ENCODE measurements at places on chromosomes 3 and 15. TPM values are rescaled to one million over a fixed set of nuclear protein-coding genes. Genes with fewer than 3 reads are reported as not detected.
A peak's percentile ranks its signal among the peaks of the same experiment; 100 is the strongest.

The GATM gene
- 27.6 TPM for total RNA-seq

The FGD5 gene
- total RNA-seq: 21.4 TPM

- no peaks in the 10 kb centered on the region for H3K27me3 ChIP-seq
- DNase-seq: no peak
- peaks cover 12% of the 10 kb centered on the region for H3K4me1 ChIP-seq
- H3K4me3 ChIP-seq: peak overlapping the region; percentile 22
- H3K36me3 ChIP-seq: no peaks in the 10 kb centered on the region
These were observed 102.7 kb downstream of the OSBPL10 start for GRCh38 chr3:31878231-31878838.

The C3orf85 gene
- not detected for total RNA-seq

DNA sequence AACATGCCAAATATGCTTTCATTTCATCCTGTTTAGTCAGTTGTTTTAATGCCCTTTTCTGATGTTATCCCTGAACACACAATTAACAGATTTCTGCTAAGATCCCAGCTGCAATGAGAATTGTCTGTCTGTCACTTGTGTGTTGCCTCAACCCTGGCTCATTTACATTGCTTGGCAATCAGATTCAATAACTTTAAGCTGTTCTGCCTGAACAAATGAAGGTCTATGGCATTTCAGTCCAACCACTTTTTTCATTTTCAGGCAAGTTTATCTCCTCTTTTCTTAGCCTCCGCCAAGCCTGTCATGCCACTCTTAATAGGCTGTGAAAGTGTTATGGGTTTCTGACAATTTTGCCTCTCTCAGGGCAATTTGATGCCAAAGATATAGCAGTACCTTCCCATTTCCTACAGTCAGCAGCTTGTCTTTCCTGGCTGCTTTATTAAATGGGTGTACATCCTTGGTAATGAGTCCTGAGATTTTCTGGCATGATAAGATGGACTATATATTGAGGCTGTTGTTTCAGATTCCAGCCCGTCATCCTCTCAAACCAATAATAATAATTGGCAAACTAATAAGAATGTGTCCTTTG lies 68.7 kb upstream of the ADAMTS9 start:
- no peaks in the 10 kb centered on the region for H3K27me3 ChIP-seq
- no peaks in the 10 kb centered on the region for H3K36me3 ChIP-seq
- H3K4me3 ChIP-seq: peak overlapping the region; percentile 51

The POLR2H gene
- 53.7 TPM for total RNA-seq

- H3K27me3 ChIP-seq: no peaks in the 10 kb centered on the region
- H3K36me3 ChIP-seq: no peaks in the 10 kb centered on the region
- H3K27ac ChIP-seq: no peak overlapping the region
- H3K4me1 ChIP-seq: no peaks in the 10 kb centered on the region
- no peak overlapping the region for H3K4me3 ChIP-seq
These were observed 79.2 kb downstream of the PLSCR2 start for GRCh38 chr3:146390006-146390772.

The AGBL1 gene
- not detected for total RNA-seq

DNA sequence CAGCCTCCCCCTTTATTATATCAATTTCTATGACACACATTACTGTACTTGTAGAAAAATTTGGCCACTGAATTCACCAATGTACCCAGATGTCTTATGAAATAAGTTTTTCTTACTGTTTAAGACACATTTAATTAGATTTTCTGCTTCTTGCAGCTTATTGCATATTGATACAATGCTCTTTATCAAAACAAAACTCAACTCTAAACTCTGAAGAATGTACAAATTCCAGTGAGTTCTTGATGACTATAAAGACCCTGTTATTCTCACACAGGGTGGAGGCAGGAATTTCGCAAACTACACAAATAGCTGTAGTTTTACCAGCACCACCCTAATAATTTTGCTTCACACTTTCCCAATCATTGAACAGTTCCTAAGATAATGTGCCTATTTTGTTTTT lies 22.0 kb downstream of the CMTM6 start:
- H3K36me3 ChIP-seq: no peaks in the 10 kb centered on the region
- no peaks in the 10 kb centered on the region for H3K27me3 ChIP-seq
- no peaks in the 10 kb centered on the region for H3K4me1 ChIP-seq
- H3K4me3 ChIP-seq: no peak overlapping the region

GRCh38 chr3:55963601-55964000 lies 476.5 kb upstream of the WNT5A start:
- H3K4me1 ChIP-seq: no peaks in the 10 kb centered on the region
- no peak overlapping the region for H3K4me3 ChIP-seq
- H3K36me3 ChIP-seq: no peaks in the 10 kb centered on the region
- H3K27ac ChIP-seq: no peak overlapping the region
- DNase-seq: no peak

- no peaks in the 10 kb centered on the region for H3K4me1 ChIP-seq
- H3K36me3 ChIP-seq: no peaks in the 10 kb centered on the region
- no peak overlapping the region for H3K27ac ChIP-seq
- no peak for DNase-seq
These were observed 232.2 kb upstream of the ROBO1 start for GRCh38 chr3:80000022-80000421.

GRCh38 chr3:144055604-144056003 lies 84.0 kb downstream of the DIPK2A start:
- peaks cover 9% of the 10 kb centered on the region for H3K4me1 ChIP-seq
- H3K27me3 ChIP-seq: no peaks in the 10 kb centered on the region
- no peak for DNase-seq
- H3K27ac ChIP-seq: no peak overlapping the region

The STRA6 gene
- 0.28 TPM for total RNA-seq

DNA sequence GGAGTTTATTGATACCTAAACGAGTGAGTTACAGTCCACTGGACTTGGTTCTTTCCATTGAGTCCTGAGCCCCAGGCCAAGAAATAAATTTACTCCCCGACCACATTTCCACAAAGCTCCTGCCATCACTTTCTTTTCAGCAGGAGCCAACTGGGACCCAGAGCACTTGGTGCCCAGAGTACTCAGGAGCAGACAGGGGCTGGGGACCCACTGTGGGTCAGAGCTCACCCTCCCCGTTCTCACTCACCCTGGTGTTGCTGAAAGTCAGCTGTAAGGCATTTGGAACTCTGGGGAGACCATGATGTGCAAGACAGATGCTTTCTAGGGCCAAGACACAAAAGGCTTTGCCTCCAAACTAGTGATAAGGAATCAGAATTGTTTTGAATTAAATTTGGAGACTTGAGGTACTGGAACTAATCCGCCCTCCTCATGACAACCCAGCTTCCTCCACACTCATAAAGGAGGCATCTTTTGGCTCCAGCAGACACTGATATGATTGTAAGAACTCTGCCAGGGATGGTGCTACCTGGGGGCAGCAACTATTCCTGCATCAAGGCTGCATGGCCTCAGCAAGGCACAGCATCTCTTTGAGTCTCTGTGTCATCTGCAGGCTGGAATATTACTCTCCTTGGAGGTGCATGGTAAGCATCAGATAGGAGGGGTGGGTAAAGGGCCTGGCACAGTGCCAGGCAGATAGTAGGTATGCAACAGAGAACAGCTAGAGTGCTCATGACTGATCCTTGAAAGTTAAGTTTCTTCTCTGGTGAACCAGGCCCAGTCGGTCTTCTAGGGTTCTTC lies 7.3 kb upstream of the CAMK1 start:
- no peak overlapping the region for H3K27ac ChIP-seq
- H3K36me3 ChIP-seq: peaks cover 14% of the 10 kb centered on the region
- peaks cover 6% of the 10 kb centered on the region for H3K4me1 ChIP-seq
- H3K27me3 ChIP-seq: no peaks in the 10 kb centered on the region

The NEK4 gene
- 24.4 TPM for total RNA-seq

GRCh38 chr3:128312271-128312670 lies 154.4 kb downstream of the DNAJB8 start:
- H3K36me3 ChIP-seq: no peaks in the 10 kb centered on the region
- no peak for DNase-seq
- no peaks in the 10 kb centered on the region for H3K4me1 ChIP-seq
- no peak overlapping the region for H3K27ac ChIP-seq
- H3K4me3 ChIP-seq: no peak overlapping the region

- DNase-seq: peak; percentile 32
- H3K4me3 ChIP-seq: no peak overlapping the region
- H3K36me3 ChIP-seq: no peaks in the 10 kb centered on the region
- H3K4me1 ChIP-seq: no peaks in the 10 kb centered on the region
- H3K27ac ChIP-seq: no peak overlapping the region
These were observed 70.1 kb downstream of the CEMIP start for GRCh38 chr15:80849308-80849707.

The ASB14 gene
- not detected for total RNA-seq

The UBAP1L gene
- total RNA-seq: 11.0 TPM

The RBP2 gene
- not detected for total RNA-seq

The ECT2 gene
- 14.0 TPM for total RNA-seq

DNA sequence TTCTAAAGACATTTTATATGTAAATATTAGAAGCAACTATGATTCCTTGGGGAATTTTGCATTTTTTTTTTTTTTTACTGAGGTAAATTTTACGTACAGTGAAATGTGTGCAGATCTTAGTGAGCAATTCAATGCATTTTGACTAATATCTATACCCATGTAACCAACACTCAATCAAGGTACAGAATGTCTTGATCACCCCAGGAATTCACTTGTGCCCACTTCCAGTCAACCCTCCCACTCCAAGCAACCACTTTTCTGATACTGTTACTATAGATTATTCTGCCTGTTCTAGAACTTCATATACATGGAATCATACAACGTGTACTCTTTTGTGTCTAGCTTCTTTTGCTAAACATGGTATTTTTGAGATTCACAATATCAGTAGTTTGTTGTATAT lies 45.1 kb upstream of the MGLL start:
- no peak for DNase-seq
- no peaks in the 10 kb centered on the region for H3K27me3 ChIP-seq
- H3K4me1 ChIP-seq: no peaks in the 10 kb centered on the region
- H3K36me3 ChIP-seq: no peaks in the 10 kb centered on the region
- no peak overlapping the region for H3K4me3 ChIP-seq

- H3K4me3 ChIP-seq: no peak overlapping the region
- no peaks in the 10 kb centered on the region for H3K27me3 ChIP-seq
- DNase-seq: no peak
- H3K4me1 ChIP-seq: peaks cover 3% of the 10 kb centered on the region
- no peaks in the 10 kb centered on the region for H3K36me3 ChIP-seq
- H3K27ac ChIP-seq: no peak overlapping the region
These were observed 95.6 kb downstream of the IMPG2 start for GRCh38 chr3:101224739-101225138.

The RTP3 gene
- not detected for total RNA-seq

GRCh38 chr3:49654176-49654825 lies 19.9 kb upstream of the APEH start:
- H3K4me3 ChIP-seq: no peak overlapping the region
- H3K27me3 ChIP-seq: no peaks in the 10 kb centered on the region
- no peak for DNase-seq
- H3K27ac ChIP-seq: no peak overlapping the region
- H3K36me3 ChIP-seq: no peaks in the 10 kb centered on the region

GRCh38 chr3:129132097-129132866 lies 10.7 kb upstream of the RAB43 start:
- no peaks in the 10 kb centered on the region for H3K4me1 ChIP-seq
- peaks cover 70% of the 10 kb centered on the region for H3K36me3 ChIP-seq
- no peak overlapping the region for H3K27ac ChIP-seq
- no peak for DNase-seq

GRCh38 chr15:85421116-85421925 lies 40.9 kb downstream of the AKAP13 start:
- H3K4me1 ChIP-seq: peaks cover 7% of the 10 kb centered on the region
- no peaks in the 10 kb centered on the region for H3K36me3 ChIP-seq
- no peak overlapping the region for H3K4me3 ChIP-seq

DNA sequence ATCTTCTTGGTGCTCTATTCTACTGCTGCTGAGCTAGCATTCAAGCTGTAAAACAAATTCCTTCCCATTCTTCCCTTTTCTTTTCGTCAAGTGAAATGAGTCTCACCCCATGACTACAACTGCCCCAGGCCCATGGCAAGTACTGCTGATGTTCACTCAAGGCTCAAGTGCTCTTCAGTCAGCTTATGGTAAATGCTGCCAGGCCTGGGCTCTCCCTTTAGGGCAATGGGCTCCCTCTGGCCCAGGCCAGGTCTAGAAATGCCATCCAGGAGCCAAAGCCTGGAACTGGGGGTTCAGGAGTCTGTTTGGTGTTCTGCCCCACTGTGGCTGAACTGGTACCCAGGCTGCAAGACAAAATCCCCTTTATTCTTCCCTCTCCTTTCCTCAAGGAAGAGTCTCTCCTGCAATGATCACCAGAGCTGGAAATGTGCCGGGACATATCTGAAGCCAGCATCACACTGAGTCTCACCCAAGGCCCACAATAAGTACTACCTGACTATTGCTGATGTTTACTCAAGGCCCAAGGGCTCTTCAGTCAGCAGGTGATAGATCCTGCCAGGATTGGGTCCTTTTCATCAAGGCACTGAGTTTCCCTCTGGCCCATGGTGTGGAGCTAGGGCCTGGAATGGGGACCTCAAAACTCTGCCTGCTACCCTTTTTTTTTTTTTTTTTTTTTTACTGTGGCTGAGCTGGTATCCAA lies 205.0 kb upstream of the STAC start:
- H3K36me3 ChIP-seq: no peaks in the 10 kb centered on the region
- no peak for DNase-seq
- no peak overlapping the region for H3K4me3 ChIP-seq
- no peaks in the 10 kb centered on the region for H3K4me1 ChIP-seq
- H3K27ac ChIP-seq: no peak overlapping the region

The CLRN1 gene
- total RNA-seq: not detected

The GHSR gene
- total RNA-seq: not detected

DNA sequence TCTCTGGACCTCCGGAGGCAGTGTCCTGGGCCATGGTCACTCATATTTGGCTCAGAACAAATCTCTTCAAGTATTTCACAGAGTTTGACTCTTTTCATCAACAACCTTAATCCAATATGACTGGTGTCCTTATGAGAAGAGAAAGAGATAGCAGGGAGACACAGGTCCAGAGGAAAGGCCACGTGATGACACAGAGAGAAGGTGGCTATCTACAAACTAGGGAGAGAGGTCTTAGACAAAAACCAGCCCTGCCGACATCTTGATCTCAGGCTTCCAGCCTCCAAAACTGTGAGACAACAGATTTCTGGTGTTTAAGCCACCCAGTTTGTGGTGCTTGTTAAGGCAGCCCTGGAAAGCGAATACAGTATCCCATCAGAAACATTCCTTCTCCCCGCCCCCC lies 237.1 kb upstream of the PROK2 start:
- H3K27me3 ChIP-seq: no peaks in the 10 kb centered on the region
- H3K4me3 ChIP-seq: no peak overlapping the region

DNA sequence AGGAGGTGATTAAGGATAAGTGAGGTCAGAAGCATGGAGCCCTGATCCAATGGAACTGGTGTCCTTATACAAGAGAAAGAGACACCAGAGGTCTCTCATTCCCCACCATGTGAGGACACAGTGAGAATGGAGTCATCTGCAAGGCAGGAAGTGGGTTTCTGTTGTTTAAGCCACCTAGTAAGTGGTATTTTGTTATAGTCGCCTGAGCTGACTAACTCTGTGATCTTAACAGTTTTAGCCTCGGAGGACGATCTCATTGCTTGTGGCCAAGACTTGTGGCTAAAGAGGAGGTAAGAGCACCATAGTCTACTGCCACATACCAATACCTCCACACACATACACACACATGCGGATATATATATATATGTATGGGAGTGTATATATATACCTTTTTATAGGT lies 73.8 kb downstream of the MCTP2 start:
- no peaks in the 10 kb centered on the region for H3K4me1 ChIP-seq
- H3K4me3 ChIP-seq: no peak overlapping the region
- H3K27me3 ChIP-seq: no peaks in the 10 kb centered on the region
- no peak overlapping the region for H3K27ac ChIP-seq
- DNase-seq: no peak
- no peaks in the 10 kb centered on the region for H3K36me3 ChIP-seq
